ENCODE measurements at places on chromosomes 5 and 9.

DNA sequence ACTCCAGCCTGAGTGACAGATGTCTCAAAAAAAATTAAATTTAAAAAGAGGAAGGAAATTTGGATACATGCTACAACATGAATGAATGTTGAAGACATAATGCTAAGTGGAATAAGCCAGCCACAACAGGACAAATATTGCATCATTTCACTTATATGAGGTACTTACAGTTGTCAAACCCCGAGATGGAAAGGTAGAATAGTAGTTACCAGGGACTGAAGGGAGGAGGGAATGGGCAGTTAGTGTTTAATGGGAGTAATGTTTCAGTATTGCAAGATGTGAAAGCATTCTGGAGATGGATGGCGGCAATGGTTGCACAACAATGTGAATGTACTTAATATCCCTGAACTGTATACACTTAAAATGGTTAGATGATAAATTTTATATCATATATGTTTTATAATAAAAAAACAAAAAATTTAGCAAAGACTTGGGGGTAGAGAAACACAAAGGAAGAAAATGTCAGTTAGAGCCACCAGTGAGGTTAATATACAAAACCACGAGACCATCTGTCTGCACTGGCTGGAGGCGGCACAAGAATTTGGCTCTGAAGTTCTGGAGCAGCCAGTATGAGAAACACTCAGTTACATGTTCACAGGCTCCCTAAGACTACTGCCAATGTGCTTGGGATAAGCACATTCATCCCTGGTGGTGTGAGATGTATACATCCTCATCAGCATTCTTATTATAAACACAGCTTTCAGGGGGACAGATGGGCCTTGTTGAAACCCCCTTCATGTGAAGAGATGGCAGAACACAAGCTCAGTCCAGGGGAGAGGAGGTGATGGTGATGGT lies 37.0 kb upstream of the RPS23 start:
- no peak for DNase-seq

- no peak for DNase-seq
These were observed 13.9 kb downstream of the PLK2 start for GRCh38 chr5:58446024-58446423.

DNA sequence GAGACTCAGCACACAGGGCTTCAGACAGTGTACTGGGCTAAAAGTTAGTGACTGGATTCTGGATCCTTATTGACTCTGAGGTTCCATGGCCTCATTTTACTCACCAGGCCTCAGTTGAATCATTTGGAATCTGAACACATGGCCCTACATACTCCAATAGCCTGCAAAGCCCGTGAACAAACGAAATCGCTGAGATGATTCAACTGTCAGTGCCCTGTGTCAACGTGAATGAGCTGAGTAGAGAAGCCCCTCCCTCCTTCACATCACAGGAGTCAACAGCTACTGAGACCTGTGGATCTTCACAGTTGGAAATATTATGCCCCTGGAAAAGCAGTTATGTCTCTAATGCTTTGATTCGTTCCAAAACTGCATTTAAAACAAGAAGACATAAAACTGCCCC lies 429.3 kb downstream of the GADD45G start:
- DNase-seq = no peak

- DNase-seq = no peak
These were observed 1864.7 kb upstream of the ACO1 start for GRCh38 chr9:30519756-30520155.

GRCh38 chr9:97831843-97832636 lies 21.0 kb upstream of the FOXE1 start:
- no peak for DNase-seq

DNA sequence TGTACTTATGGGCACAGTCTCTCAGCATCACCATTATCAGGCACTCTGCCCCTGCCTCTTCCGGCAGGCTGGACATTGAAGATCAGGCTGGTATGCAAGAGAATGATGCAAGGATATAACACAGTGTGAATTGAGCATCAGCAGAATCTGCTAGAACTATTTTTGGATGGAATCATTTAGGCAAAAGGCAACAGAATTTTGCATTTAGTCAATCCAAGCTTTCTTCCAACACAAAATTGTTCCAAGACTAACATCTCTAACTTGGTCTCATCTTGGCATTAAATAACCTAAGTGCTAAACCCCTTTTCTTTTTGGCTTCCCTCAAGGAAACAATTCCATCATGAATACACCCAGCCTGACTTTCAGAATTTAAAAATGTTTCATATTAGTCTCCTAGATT lies 339.9 kb downstream of the PRELID2 start:
- no peak for DNase-seq

GRCh38 chr5:150599917-150600511 lies 40.4 kb upstream of the SYNPO start:
- DNase-seq = no peak

- no peak for DNase-seq
These were observed 293.5 kb downstream of the HINT1 start for GRCh38 chr5:130871346-130872086.

DNA sequence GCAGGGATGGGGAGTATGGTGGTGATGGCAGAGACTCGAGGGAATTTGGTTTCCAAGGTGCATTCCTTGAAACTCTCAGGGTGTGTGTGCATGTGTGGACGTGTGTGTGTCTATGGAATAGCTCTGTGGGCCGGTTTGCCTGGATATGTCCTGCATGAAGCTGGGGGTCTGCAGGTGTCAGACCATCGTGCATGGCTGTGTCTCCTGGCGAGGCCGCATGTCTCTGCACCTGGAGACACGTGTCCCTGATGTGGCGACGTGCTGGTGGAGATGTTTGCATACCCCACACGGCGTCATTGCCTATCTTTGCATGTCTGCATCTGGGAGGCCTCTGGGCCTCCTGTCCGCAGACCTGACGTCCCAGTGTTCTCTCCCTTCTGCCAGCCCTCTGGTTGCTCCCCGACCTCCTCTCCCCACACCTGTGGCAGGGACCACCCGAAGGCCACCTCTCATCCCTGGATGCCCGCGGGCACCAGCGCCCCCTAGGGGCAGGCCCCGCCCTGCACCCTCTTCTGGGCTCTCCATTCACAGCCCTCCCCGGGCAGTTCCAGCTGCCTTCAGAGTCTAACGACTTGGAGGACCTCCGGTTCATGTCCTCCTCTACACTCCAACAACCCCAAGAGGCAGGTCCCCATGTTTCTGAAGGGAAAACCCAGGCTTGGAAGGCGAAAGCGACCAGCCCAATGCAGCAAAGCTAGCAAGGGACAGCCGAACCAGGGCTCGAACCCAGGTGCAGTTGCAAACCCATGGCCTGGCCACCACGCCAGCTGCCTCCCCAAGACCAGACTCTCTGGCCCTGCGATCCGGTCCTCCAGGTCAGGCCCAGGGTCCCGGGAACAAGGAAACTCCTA lies 88.6 kb downstream of the LMX1B start:
- no peak for DNase-seq

- no peak for DNase-seq
These were observed 24.1 kb downstream of the TENT4A start for GRCh38 chr5:6737043-6737941.

DNA sequence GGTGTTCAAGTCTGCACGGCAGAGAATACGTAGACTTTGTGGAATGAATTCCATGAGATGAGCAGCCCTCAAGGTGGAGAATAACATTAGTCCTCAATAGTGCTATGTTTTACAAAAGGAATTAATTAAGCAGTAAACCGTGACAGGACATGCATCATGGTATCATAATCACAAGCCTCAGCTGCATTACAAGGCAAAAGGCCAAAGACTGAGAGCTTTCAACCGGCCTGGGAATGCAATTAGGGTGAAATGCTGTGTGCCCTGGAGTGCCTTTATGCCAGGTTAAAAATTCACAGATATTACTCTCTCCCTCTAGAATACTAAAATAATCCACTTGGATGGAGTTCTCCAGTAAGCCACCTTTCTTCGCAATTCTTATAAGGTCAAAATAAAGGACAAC lies 270.6 kb downstream of the MLLT3 start:
- no peak for DNase-seq

DNA sequence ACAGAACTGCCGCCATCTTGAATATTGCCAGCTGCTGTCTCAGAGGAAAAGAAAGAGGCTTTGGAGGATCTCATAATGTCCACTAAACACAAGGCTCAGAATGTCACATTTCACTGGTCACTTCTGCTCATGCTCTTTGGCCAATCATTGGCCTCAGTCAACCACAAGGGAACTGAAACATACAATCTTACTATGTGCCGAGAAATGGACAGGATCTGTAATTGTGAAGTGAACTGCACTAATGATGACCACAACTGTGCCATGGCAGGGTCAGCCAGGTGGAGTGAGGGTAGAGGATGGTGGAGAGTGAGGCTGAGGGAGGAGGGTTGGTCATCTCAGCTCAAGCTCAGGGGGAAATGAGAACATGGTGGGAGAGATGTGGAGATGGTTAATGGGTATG lies 32.8 kb downstream of the GDNF start:
- DNase-seq = no peak

DNA sequence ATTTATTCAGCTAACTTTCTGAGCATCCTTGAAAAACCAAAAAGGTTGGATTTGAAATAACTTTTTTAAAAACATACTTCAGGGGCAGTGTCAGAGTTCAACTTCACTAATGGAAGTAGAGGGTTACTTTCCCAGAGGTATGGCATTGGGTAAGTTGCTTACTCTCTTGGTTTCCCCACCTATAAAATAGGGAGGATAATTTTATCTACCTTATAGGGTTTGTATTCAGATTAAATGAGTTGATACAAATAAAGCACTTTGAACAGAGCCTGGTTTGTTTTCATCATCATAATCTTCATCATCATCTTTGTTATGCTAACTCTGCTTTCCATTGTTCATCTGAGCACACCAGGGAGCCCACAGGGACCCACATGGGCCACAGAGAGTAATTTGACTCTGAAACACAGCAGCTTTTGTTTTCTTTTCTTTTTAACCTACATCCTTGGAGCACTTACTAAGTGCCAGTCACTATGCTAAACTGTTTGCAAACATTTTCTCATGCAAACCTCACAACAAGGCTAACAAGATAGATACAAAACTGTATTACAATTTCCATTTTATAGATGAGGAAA lies 179.1 kb upstream of the SLC24A2 start:
- DNase-seq = no peak

- DNase-seq = no peak
These were observed 225.6 kb downstream of the SPOCK1 start for GRCh38 chr5:137273511-137273910.

GRCh38 chr5:14495301-14495700 lies 86.3 kb upstream of the OTULINL start:
- DNase-seq = no peak

GRCh38 chr5:153979028-153979783 lies 59.5 kb downstream of the FAM114A2 start:
- DNase-seq = no peak

DNA sequence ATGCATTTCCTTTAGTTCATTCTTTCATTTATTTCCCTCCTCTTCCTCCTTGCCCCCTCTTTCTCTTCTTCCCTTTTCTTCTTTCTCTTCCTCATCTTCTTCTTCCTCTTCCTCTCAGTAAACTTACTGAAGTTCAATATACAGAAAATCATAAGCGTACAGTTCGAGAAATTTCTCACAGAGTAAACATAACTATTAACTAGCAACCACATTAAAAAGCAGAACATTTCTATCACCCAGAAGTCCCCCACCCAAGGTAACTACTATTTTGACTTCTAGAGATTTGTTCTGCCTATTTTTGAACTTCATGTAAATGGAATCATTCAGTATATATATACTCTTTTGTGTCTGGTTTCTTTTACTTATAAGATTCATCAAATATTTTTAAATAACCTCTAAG lies 48.2 kb downstream of the TNFAIP8 start:
- no peak for DNase-seq

- DNase-seq = no peak
These were observed 27.6 kb upstream of the TSLP start for GRCh38 chr5:111043712-111044506.

- DNase-seq = no peak
These were observed 45.2 kb downstream of the CYSTM1 start for GRCh38 chr5:140220032-140220697.

DNA sequence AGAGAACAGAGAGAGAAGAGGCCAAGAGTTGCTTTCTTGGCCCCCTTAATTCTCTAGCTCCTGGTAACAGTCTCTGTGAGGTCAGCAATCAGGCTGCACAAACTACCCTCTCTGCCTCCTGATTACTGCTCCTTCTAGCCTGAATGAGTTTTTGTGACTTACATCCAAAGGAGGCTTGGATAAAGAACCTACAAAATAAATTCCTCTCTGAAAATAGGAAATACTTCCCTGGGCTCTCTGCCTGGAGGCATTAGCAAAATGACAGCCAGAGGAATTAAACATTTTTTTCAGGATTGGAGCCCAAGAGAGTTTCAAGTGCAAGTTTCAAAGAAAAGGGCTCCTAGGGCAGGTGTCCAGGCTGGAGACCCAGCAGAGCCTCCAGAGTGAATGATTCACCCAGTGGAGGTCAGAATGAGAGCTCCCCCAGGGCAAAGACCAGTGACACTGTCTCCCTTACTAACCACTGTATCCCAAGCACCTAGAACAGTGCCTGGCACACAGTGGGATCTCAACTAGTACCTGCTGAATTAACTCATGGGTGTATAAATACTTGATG lies 162.5 kb downstream of the SPOCK1 start:
- no peak for DNase-seq

DNA sequence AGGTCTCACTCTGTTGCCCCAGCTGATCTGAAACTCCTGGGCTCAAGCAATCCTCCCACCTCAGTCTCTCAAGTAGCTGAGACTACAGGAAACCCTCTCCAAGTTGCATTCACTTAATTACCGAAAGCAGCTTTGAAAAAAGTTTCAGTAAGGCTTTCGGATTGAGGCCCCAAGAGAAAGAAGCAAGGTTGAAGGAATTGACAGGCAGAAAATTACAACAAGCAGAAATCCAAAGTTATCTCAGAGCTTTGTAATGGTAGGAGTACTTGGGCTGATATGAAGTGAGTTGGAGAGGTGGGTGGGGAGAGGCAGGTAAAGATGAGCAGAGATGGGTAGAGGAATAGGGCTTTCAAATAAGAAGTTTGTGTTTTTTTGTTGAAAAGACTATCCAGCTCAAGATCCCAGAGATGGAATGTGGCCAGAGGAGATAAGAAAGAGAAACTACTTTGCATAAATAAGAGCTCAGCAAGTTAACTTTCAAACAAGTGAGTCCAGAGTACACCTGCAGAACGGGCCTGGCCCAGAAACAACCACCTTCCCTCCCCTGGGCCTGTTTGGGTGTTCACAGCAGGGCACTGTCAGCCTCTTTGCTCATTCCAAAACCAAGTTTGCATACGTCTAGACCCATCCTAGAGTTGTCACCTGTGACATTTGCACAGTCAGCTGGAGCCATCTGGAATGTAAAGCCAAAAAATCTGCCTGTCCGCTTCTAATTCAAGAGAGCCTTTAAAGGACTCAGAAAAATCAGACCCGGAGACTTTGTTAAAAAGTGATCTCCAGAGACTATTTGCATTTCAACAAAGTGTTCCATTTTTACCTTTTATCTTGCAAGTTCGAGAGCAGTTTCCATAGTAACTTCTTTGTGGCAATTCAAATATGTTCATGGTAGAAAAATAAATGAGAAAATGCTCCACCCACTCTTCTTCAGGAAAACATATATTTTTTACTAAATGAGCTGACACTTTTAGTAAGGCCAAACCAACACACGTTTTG lies 2.2 kb upstream of the CLINT1 start:
- no peak for DNase-seq

- DNase-seq = no peak
These were observed 215.8 kb upstream of the CYLC2 start for GRCh38 chr9:102779356-102779755.
